Activated T-cell treated with anti-CD3 and anti-CD28 coated beads for 4 hours (primary cell): ENCODE measurements at places on chromosomes 6 and 20.

DNA sequence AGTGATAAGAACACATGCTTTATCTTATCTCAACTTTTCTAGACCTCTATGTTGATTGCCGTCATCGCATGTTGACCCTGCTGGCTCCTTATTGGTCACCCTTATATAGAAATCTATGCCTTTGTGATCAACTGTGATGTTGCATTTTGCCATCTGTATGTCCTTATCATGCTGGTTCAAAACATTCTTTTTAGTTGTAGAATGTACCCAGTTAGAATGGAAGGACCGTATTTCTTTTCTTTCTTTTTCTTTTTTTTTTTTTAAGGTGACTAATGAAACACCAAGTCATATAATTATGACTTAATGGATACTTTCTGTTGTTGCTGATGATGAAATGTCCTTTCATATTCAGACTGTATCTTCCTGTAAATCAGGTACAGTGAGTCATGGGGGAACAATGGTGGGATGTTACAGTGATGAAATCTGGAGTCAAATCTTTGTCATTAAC lies 145.9 kb upstream of the CITED2 start:
- DNase-seq, result no peak

DNA sequence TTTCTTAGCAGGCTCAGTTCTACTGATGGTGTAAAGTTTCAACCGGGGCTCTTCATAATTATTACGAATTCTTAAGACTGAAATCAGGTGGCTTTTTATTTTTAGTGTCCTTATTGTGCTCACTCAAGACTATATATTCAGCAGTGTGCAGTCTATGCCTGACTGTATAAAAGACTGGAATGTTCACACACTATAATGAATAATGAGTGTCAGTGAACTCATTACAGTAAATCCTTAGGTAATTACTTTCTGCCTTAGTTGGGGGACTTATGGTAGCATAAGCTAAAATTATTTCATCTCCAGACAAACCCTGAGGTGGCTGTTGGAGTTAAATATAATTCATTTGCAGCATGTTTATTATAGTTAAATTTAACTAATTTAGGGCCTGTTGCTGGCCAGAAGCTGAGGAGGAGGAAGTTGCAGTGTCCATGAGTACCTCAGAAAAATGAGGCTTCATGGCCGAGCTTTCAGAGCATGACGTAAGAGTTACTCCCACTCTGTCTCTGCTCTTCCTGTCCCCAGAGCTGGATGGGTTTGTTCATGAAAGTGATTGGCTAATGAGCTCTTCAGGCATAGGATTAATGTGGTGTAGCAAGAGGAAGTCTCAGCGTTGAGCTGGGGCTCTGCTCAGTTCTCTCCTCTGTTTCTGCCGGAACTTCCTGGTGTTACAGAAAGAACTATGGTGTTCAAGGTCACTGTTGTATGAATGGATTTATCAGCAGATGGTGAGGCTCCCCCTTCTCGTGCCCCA lies 335.7 kb downstream of the NRN1 start:
- DNase-seq, result no peak

DNA sequence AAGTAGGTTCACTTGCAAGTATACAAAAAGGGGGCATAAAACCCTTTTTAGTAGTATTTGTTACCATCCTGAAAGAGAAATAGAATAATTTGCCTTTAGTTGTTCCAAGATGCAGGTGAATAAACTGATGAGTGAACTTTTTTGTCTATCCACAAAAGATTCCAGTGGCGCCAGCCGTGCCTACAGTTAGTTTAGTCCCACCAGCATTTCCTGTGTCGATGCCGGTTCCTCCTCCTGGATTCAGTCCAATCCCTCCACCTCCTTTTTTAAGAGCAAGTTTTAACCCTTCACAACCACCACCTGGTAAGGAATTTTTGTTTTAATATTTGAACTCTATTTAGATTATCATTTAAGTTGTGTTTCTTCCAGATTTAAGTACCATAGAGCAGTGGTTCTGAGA lies 90.9 kb downstream of the SCAF8 start:
- DNase-seq, result no peak

- no peak for DNase-seq
These were observed 270.1 kb downstream of the TFAP2A start for GRCh38 chr6:10144772-10145171.

DNA sequence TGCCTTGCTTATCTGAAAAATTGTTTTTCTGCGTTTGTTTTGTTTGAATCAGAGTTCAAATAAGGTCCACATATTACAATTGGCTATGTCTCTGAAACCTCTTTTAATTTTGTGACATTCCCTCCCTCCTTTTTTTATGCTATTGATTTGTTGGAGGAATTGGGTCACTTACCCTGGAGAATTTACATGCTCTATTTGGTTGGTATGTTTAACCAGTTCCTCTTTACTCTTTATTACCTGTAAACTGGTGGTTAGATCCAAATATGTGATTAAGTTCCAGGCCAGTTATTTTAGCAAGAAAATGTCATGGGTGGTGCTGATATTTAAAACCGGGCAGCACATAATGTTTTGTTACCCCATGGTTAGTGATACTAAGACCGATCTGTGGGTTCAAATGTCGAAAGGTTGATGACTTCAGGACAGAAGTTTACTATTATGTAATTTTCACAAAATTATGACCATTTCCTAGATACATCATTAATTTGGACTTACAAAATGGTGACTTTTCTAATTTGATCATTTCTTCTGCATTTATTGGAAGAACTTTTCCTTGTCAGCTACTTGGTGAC lies 77.3 kb downstream of the KIZ start:
- no peak for DNase-seq

DNA sequence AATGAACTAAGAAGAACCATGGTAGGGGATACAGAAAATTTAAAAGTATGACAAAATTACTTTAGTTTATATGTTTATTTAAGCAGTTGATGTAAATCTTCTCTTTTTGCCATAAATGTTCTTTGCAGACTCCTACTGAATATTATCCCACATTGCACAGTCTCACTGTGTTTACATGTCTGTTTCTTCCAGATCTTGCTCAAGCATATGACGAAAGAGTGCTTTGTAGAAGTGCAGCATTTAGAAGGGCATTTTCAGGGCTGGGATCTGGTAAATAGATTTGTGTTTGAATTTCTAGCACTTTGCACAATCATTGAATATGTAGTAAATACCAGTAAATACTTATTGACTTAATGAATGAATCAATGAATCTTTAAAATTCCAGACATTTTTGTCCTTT lies 152.0 kb upstream of the EPHA7 start:
- no peak for DNase-seq

DNA sequence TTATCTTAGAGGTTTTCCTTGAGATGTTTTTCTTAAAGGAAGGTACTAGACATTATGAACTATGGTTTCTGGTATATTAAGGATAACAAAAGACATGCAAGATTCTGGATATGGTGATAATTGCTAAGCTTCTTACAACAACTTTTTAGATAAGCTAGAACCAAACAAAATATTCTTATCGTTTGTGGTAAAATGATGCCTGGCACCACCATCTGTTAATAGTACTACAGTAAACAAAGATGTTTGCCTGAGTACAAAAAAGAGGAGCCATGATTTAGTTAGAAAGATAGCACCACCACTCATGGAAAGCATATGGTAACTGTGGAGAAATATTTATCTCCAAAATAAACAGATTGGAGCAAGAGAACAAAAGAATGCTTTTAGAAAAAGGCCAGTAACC lies 747.3 kb downstream of the COL12A1 start:
- no peak for DNase-seq
